Renal pelvis (tissue), 12 donors: ENCODE measurements at places on chromosomes 2 and 18.

- DNase-seq, result no peak
Observed at GRCh38 chr18:46212398-46212797, 108.2 kb downstream of the HAUS1 start.

GRCh38 chr2:120873958-120874887 lies 138.6 kb downstream of the GLI2 start:
- DNase-seq, result no peak

DNA sequence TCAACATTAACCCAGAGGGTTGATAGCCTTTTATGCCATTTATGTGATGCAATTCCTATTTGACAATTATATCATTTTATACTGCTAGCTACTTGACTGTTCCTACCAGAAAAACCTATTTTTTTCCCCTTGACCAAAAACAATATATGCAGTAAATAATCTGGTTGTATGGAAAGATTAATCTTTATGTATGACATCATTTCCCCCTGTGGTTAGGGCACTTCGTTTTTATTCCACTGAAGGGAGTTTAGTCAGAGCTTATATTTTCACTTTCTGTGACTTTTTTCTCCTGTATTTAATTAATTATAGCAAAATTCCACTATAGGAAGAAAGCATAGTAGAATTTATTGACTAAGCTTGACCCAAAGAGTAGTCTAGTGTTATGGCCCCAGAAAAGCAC lies 107.6 kb downstream of the HAUS1 start:
- DNase-seq, result no peak

- no peak for DNase-seq
Observed at GRCh38 chr2:120576509-120577474, 158.9 kb upstream of the GLI2 start.

GRCh38 chr2:60482222-60482621 lies 71.2 kb downstream of the BCL11A start:
- no peak for DNase-seq

- no peak for DNase-seq
Observed at GRCh38 chr18:74773171-74773624, 175.5 kb downstream of the ZNF407 start.

DNA sequence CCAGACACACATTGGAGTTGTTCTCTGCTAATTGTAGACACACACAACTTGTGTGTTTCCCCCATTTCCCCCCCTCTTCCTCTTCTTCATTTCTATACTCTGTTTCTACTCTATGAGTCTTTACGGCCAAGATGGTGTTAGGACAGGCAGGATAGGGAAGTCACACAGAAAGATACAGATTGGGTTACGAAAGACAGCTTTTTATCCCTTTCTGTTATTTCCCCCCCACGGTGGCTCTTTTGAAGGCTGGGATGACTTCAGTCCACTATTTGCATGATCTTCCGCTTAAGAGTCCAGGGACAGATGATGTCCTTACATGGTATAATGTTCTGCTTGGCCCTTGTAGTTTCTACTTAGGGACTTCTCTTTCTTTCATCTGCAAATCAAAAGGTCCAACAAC lies 1.6 kb upstream of the EMILIN2 start:
- no peak for DNase-seq

DNA sequence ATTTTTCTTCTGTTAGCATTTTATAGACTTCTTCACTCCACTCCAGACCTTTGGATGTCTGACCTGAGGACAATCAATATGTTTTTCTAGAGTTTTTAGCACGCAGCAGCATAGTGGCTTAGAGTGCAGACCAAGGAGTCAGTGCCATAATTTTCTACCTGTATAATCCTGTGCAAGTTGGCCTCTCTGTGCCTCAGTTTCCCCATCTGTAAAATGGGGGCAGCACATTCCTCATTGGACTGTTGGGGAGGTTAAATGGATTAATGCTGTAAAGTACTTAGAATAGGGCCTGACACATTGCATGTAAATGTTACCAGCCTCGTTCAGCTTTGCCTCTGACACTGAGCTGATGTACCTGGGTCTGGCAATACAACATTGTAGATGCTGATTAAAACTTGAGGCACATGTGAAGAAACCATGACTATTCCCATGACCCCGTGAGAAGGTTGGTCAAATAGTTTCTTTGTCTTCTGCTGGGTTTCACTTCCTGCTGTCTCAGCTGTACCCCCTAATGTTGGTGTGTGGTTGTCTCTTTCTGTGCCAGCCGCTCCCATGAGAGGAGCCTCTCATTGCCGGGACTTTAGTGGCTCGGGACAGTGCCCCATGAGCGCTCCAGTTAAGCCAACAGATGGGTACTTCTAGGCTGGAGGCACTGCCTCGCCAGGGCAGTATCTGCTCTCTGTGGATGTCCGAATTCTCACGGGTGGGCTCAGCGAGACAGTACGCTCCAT lies 125.3 kb downstream of the SH3RF3 start:
- no peak for DNase-seq

DNA sequence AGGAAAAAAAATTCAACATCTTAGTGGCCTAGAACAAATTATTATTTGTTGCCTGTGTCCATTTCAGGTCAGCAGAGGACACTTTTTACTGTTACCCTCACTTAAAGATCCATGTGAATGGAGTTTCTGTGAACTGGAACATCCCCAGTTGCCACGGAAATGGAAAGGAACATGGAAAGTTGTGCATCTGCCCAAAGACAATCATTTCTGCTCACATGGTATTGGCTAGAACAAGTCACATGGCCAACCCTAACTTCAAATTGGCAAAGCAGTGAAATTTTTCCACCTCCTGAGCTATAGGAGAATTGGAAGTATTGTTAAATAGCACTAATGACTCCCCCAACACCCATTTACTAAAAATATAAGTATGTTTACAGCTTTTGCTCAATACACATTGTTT lies 71.2 kb upstream of the CCBE1 start:
- DNase-seq, result no peak
